ENCODE measurements at places on chromosomes 2 and 18. TPM values are rescaled to one million over a fixed set of nuclear protein-coding genes. Genes with fewer than 3 reads are reported as not detected.

Gene MDH1B
- 1.0 TPM for polyA plus RNA-seq

DNA sequence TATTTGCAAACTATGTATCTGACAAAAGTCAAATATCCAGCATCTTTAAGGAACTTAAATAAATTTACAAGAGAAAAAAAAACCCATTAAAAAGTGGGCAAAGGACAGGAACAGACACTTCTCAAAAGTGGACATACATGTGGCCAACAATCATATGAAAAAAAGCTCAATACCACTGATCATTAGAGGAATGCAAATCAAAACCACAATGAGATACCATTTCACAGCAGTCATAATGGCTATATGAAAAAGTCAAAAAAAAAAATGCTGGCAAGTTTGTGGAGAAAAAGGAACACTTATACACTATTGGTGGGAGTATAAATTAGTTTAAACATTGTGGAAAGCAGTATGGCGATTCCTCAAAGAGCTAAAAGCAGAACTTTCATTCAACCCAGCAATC lies 130.3 kb upstream of the LHCGR start:
- no peak for DNase-seq

GRCh38 chr2:10777842-10778723 lies 34.5 kb downstream of the PDIA6 start:
- no peak for DNase-seq

- DNase-seq = peak; percentile 15
Measured at GRCh38 chr2:64945973-64946768, 43.0 kb upstream of the SLC1A4 start.

- no peak for DNase-seq
Measured at GRCh38 chr2:5195636-5196035, 496.5 kb upstream of the SOX11 start.

Data from heart right ventricle (tissue), 16 donors.